Stimulated activated CD4-positive, alpha-beta T cell treated with anti-CD3 and anti-CD28 coated beads, Interleukin-15, amount 100 ng/mL, for 1 hour (primary cell): ENCODE measurements at places on chromosomes 2 and 18.

GRCh38 chr18:318791-319291 is 51.0 kb upstream of the THOC1 start:
- DNase-seq, result no peak

GRCh38 chr2:202237787-202238233 is 587 bp downstream of the SUMO1 start:
- peak; percentile 1 for DNase-seq

GRCh38 chr18:41870191-41870590 is 84.8 kb upstream of the PIK3C3 start:
- DNase-seq, result no peak

DNA sequence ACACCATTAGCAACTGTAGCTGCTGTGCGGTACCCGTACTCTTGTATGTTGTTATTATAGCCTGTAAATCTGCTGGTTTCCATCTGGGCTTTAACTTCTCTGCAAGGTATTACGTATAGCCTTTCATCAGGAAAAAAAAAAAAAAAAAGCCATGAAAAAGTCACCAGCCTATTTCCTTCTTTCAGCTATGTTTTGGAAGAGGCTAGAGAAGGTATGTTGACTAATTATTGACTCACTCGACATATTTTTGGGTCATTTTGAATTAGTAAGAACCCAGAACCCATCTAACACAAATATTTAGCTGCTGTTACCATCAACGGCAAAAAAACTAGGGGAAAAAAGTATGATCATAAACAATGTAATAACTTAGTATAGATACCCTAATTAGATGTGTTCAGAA is 1395.6 kb downstream of the SUCLG1 start:
- DNase-seq, result no peak

- no peak for DNase-seq
Observed at GRCh38 chr2:46365913-46366667, 68.9 kb downstream of the EPAS1 start.

GRCh38 chr2:142868229-142868762 is 9.2 kb upstream of the KYNU start:
- DNase-seq, result peak; percentile 1

DNA sequence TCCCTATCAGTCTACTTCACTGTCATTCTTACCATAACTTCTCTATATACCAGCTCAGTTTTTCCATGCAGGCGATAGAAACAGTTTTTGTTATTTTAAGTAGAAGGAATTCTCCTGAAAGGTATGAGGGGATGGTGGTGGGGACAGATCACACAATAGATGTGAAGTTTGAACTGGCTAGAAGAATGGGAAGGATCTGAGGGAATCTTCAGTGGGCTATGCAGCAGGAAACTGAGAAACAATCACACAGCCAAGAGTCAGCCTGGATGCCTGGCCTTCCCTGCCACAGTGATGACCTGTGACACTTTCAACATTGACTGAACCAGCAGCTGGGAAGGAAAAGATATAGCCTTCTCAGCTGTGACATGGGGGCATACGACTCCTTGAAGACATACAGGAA is 329.1 kb upstream of the GULP1 start:
- DNase-seq, result no peak

DNA sequence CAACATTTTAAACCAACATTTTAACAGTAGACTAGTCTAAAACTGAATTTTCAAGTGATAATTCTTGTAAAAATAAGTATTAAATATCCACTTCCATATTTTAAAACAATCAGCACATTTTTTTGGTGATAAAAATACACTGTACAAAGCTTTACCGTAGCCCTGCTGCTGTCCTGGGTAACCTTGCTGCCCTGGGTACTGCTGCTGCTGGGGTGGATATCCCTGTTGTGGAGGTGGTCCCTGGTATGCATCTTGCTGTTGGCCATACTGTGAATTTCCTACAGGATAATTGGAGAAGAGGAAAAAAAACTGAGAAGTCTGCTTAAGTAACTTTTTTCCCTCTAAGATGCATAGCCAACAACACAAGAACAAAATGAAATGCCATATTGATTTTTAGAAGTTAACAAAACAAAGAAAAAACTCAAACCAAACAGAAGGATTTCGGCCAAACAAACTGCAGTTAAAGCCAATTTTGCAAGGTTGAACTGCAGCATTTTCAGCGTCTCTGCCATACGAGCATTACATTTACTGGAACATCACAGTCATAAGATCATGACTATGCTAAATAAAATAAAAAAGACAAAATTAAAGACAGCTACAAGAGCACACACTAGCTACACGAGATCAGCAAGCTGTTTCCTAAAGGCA is 55.4 kb downstream of the SS18 start:
- no peak for DNase-seq

GRCh38 chr2:62215306-62216064 is 19.6 kb downstream of the B3GNT2 start:
- DNase-seq, result no peak

GRCh38 chr2:60539140-60539539 is 14.3 kb downstream of the BCL11A start:
- DNase-seq, result no peak

- no peak for DNase-seq
Observed at GRCh38 chr2:10071595-10071994, 8.6 kb downstream of the CYS1 start.

GRCh38 chr2:29841386-29842004 is 79.9 kb downstream of the ALK start:
- DNase-seq, result no peak

- DNase-seq, result no peak
Observed at GRCh38 chr2:134667541-134667940, 51.3 kb downstream of the TMEM163 start.

- no peak for DNase-seq
Observed at GRCh38 chr18:13290856-13291271, 72.3 kb downstream of the LDLRAD4 start.

DNA sequence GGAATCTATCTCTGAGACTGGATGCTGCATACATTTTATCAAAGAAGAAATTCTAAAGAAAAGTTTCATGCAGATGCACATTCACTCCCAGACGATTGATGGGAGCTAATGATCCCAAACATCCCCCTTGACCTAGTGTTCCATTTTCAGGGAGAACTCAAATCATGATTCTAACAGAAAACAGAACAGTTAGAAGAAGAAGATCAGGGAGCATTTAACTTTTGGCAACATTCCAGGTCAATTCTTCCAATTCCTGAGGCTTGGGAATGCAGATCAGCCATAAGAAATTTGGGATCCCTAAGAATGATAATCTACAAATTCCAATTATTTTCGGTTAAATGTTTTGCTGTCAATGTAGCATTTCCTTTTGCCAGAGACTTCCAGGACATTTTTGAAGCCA is 96.6 kb downstream of the CPO start:
- DNase-seq, result no peak

DNA sequence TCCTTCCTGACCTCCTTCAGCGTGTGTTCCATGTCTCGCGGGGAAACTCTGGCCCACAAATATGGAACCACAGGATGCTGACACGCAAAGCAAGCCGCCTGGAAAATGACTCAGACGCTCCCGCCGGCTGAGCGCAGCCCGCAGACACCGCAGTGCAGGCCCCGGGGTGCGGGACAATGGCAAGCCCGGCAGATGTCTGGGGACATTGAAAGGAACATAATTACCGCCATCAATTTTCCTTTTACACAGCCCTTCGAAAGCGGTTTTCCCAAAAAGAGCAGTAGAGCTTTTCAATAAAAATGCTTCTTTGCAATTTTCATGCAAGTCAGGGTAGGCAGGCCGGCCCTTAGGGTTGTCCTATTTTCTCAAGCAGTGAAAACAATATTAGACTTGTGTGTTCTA is 159.2 kb upstream of the SH3BP4 start:
- DNase-seq, result no peak

DNA sequence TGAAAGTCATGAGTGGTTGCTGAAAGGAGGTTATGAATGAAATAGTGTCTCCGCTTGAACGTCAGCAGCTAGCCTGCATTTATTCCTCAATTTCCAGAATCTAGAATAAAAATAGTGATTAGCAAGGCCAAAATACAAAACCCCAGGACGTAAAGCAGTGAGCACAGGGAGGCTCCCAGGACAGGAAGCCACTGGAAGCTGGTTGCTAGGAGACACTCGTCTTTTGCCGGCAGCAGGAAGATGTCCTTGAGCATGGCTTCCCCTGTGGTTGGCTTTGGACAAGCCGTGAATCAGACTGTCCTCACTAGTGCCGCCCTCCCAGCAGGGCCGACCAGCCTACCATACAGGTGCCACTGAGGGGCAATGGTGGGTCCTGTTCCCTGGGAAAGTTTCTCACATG is 374.4 kb downstream of the MTX2 start:
- DNase-seq, result no peak

GRCh38 chr2:163646687-163647086 is 89.1 kb downstream of the FIGN start:
- DNase-seq, result no peak
